Mammary microvascular endothelial cell (primary cell): ENCODE measurements at places on chromosomes 7 and 10. TPM values are rescaled to one million over a fixed set of nuclear protein-coding genes. Genes with fewer than 3 reads are reported as not detected.

Gene KCNH2
- not detected in 2 replicates for total RNA-seq

Gene GJD4
- not detected in 2 replicates for total RNA-seq

Gene ZNF365
- total RNA-seq: 0.20 and 0.33 TPM in 2 replicates

Gene ATRNL1
- total RNA-seq: not detected in 2 replicates

Gene EVX1
- total RNA-seq: not detected in 2 replicates

Gene FAS
- 15.2 and 16.6 TPM in 2 replicates for total RNA-seq

Gene SAP25
- total RNA-seq: not detected in 2 replicates

Gene GIMAP2
- 34.2 and 35.7 TPM in 2 replicates for total RNA-seq

Gene KNDC1
- 0.13 TPM in 1 of 2 replicates, not detected in the other for total RNA-seq
